ENCODE measurements at places on chromosomes 4 and X.

DNA sequence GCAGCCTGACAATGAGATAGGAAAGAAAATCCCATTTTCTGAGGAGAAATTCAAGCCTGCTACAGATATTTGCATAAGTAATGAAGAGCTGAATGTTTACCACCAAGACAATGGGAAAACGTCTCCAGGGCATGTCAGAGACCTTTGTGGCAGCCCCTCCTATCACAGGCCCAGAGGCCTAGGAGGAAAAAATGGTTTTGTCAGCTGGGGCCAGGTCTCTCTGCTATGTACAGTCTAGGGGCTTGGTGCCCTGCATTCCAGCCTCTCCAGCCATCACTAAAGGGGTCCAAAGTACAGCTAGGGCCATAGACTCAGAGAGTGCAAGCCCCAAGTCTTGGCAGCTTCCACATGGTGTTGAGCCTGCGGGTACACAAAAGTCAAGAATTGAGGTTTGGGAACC, 361.6 kb upstream of the ANXA10 start:
- no peak for DNase-seq

DNA sequence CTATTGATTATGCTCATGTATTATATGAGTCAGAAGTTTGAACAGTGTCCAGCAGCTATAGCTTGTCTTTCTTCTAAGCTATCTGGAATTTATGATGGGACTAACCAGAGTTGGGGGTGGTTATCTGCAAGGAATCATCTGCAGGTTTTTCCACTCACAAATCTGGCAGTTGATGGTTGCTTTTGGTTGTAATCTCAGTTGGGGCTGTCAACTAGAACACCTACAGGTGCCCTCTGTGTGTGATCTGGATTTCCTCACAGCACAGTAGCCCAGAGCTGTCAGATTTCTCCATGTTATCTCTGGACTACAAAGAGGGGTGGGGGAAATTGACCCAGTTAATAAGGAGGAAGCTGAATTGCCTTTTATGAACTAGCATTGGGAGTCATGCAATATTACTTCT, 51.4 kb upstream of the MAP9 start:
- no peak for DNase-seq

- no peak for DNase-seq
Measured at GRCh38 chr4:64538219-64538618, 129.0 kb upstream of the TECRL start.

DNA sequence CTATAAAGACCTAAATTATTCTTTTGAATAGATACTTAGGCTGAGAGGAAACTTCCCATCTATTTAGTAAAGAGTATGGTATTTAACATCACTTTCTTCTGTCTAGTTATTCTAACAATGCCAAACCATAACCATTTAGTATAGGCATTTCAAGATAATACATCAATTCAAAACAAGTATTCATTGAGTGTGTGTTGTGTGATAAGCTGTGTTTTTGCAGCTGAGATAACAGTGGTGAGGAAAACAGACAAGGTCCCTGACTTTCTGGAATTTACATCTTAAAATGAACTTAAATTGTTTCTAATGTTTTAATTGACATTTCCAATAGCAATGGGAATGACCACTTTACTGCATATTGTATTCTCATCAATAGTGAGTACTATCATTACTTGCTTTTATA, 22.4 kb upstream of the TSPAN5 start:
- DNase-seq = no peak
